T-helper 2 cell (primary cell): ENCODE measurements at places on chromosomes 6 and 20.

DNA sequence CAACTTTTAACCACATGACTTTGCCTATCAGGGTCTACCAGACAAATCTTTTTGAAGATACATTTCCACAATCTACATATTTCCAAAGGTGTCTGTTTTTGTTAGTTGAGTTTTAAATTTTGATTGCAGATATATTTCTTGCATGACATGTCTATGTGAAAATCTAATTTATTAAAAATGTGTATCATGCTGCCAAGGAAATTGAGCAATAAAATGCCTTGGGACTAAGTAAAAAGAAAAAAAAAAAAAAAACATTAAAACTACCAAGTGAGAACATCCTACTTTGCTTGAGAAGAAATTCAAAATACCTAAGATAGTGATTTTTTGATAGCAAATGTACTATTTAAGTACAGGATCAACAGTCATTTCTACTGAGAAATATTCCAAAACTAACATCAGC, 17.7 kb downstream of the SLC17A5 start:
- no peak for DNase-seq

DNA sequence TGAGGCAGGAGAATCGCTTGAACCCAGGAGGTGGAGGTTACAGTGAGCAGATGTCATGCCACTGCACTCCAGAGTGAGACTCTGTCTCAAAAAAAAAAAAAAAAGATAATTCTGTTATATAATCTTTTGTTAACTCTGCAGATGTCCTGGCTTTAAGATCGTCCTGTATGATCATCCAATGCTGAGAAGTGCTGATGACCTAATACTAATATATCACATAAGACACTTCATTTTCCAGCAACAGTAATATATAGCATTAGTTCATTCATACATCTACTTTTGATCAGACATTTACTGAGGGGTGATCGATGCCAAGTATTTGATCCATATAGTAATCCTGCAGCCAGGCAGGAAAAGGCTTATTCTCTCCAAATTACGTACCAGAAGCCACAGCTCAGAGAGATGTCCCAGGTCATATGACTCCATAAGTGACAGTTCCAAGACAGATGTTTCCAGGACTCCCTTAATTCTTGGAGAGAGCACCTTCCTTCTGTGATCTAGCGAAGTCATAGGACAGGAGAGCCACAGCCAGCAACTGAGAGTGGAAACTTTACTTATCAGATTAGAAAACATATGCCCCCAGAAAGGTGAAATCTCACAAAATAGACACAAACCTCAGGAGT, 60.7 kb downstream of the SHLD1 start:
- no peak for DNase-seq

DNA sequence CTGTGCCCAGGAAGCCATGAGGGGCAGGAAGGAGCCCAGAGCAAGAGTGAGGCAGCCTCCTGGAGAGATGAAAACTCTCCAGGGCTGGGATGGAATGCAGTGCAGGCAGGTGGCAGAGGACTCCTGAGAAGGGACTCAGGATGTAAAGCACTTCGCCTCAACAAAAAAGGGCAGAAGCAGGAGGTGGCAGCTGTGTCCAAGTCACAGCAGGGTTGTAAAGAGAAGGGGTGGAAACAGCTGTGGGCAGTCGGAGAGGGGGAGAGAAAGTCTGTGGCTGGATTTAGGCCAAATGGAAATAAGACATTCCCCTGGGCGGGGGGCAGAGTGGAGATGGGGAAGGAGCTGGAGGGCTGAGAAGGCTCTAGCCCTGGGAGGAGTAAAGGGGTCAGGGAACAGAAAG, 34.9 kb downstream of the CYP21A2 start:
- DNase-seq: no peak

DNA sequence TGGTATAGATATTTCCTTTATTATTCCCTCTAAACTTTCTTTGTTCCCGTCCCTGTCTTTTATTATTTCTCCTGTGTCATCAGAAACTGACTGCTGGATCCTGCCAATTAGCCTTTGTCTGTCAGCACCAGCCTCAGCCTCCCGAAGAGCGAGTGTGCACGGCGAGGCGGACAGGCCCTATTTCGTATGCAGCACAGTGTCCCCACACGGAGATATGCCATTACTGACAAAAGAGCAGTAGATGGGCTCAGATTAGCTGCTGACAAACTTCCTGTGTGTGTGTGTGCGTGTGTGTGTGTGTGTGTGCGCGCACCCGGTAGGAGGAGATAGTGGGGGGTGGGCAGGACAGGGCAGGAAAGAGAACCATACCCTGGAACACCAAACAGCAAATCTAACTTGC, 99.5 kb upstream of the ZFP64 start:
- no peak for DNase-seq

DNA sequence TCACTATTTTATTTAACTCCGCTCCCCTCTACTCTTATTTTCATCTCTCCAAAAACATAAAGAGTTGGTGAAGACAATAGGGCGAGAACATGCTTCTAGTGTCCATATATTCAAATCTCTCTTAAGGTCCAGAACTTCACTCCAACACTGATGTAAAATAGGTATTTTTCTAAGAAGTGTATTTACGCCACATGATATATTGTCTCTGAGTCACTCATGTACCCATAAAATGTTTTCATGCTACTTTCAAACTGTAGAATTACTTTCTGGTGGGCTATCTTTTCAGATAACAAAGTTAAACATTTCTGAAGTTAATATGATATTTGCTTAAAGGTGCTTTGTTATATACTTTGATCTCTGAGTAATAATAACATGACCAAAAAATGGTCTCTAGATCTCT, 124.1 kb upstream of the IFNGR1 start:
- DNase-seq: no peak

DNA sequence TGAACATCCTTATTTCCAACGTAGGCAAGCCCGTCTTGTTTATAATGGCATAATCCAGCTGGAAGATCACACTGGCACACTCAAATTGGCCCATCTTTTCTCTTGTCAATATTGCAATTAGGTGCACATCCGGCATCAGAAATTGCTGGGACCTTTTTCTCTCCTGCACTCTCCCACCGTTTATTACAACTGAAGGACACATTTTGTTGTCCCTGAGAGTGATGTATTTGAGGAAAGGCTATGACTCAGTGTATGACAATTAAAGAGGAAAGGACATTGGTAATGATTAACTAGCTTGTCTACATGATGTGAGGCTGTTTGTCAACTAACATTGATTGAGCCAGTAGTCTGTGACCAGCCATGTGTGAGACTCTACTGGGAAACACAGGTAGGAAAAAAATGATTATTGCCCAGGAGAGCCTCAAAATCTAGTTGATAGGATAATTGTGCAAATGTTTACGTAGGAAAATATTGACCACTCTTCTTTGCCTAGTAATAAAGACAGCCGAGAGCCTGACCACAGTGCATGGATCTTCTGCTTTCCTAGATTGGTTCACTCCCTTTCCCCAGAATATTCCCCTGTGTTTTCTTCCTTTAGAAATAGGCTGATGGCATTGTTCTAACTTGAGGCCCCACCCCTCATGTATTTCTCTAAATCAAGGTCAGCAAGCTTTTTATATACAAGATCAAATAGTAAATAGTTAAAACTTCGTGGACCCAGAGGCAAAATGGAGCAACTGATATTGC, 230.0 kb upstream of the BTBD3 start:
- DNase-seq: no peak

DNA sequence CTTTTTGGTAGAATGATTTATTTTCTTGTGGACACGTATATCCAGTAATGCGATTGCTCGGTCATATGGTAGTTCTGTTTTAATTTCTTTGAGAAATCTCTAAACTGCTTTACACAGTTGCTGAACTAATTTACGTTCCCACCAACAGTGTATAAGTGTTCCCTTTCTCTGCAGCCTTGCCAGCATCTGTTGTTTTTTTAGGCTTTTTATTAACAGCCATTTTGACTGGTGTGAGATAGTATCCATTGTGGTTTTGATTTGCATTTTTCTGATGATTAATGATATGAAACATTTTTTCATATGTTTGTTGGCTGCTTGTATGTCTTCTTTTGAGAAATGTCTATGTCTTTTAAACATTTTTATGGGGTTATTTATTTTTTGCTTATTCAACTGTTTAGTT, 196.7 kb downstream of the MOXD1 start:
- DNase-seq: no peak

DNA sequence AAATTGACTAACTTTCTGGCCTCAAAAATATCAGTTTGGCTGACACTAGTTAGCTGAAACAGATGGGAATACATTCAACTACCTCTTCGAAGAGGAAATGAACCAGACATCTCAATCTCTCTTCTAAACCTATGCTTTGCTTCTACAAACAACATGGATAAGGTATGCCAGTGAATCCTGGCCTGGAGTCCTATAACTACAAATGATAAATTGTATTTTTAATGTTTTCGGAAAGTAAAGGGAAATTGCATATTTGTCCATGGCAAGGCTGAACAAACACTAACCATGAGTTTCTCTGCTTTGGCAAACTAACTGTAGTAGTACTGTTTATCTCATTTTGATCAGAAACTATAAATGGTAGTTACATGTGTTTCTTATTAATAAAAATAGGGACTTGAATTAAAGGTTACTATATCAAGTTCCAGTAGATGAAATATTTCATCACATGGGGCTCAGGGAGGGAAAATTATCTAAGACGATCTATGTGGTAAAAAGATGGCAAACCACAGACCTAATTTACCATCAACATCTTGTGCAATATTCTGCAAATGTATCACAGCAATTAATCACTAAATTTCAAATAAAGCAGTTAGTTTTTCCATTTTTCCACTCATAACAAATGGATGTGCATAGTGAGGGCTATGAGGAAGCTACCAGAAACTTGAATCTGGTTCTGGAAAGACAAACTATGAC, 76.8 kb downstream of the COL12A1 start:
- DNase-seq: no peak

DNA sequence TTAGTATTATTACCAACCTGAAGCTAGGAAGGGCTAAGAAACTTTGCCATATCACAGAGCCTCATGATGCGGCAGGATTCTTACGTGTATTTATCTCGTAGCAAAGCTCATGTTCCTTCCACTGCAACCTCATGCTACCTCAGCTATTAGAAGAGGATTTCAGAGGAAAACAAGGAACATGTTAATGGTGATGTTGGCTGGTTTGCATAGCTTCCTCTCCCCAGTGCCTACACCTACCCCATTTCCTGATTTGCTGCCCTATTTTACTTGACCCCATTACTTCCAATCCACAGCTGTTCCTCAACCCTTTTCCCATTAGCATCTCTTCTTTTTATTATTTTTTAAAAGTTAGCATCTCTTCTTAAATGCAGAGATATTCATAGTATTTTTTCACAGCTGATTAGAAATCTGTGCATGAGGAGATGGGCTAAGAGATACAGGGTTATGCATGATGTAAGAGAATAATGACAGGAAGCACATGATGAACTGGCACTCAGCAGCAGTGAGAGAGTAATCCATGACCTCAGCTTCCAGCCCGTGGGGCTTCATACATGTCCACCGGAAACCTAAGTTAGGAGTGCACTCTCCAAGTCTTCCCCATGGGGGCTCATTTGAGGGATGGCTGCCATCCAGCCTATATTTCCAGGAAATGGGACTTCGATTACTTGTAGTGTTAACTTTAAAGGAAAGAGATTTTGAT, 106.1 kb upstream of the ASF1A start:
- DNase-seq: no peak

DNA sequence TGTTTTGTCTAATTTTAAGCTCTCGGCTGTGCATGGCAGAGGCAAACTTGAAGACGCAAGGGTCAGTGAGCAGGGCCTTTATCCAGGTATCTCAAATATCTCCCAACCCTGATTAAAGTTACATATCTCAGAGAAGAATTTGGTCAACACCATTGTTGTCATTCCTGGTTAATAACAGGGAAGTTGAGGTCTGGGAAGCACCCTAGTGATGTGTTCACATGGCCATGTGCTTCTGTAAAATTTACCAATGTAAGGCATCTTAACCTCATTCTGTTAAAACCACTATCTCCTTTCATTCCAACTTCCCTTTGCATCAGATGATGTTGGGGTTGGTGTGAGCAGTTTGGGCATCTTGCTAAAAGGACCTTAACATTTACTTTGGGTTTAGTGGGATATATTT, 4.0 kb upstream of the FAM110A start:
- no peak for DNase-seq

DNA sequence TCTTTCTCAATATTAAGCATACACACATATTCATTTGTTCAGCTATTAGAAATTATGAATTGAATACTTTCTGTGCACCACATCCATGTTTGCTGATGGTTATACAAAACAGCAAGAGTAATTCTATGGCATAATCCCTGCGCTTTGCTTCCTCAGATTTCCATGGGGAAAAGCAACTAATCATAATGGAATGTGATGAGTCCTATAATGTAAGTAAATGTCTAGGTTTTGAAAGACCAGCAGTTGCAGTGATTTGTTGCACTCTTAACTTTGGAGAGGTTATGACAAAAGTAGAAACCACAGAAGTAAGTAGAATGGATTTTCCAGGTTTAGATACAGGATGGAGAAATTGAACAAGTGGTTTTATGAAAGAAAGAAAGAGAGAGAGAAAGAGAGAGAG, 652.1 kb downstream of the CBLN4 start:
- no peak for DNase-seq

- peak; percentile 19 for DNase-seq
Measured at GRCh38 chr20:25282034-25282781, 34.3 kb downstream of the PYGB start.

DNA sequence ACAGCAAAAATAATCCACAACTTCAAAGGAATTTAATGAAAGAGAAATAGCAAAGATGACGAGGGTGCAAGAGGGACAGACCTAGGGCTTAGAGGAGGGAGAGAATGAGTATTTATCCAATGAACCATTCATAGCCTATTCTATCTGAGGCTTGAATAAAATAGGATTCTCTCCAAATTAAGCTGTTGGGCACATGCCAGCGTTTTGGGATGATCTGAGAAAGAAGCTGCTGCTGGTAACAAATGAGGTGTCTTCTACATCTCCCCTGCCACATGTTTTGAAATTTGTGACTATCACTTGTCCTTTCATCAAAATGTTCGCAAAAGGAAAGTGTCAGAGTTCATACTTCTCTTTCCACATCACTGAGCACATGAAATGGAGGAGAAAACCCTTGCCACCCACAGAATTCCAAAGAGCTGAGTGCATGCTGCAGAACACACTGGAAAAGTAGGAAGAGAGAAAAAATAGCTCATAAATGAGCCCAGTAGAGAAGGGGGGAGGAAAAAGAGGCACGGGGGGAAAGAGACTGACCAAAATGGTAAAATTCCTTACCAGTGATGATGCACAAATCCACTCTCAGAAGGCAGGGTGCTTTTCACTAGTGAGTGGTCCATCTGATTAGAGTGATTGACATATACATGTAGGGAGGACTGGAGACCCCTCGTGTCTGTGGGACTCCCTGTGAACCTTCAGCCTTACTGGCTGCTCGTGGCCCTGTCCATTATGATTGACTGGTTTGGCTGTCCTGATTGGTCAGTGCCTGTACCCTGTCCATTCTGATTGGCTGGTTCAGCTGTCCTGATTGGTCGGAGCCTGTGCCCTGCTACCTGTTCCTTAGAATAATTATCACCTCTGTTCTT, 180.5 kb downstream of the OGFRL1 start:
- DNase-seq: no peak

- DNase-seq: no peak
Measured at GRCh38 chr6:43986177-43986825, 141.0 kb downstream of the MRPL14 start.

GRCh38 chr6:137145421-137145820, 28.0 kb downstream of the IL22RA2 start:
- DNase-seq: no peak
